ENCODE measurements at places on chromosomes 12 and 14. TPM values are rescaled to one million over a fixed set of nuclear protein-coding genes. Genes with fewer than 3 reads are reported as not detected.

DNA sequence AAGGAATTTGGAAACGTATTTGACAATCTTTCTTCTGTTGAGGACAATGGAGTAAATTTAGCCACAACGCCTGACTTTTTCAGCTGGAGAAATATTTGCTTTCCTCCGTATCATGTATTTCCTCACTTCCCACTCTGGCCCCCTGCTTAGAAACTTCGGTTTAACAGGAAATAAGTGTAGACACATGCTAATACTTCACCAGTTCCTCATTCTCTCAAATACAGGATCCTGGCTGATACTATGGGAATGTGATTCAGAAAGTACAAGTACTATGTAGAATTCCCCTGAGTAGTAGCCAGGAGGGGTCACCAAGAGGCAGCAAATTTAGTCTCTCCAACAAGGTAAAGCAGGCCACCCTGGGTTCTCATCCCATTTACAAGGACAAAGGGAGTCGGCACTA is 58.0 kb downstream of the FAR2 start:
- no peak for DNase-seq

- DNase-seq, result no peak
These were observed 2.3 kb downstream of the LTBP2 start for GRCh38 chr14:74609721-74610120.

DNA sequence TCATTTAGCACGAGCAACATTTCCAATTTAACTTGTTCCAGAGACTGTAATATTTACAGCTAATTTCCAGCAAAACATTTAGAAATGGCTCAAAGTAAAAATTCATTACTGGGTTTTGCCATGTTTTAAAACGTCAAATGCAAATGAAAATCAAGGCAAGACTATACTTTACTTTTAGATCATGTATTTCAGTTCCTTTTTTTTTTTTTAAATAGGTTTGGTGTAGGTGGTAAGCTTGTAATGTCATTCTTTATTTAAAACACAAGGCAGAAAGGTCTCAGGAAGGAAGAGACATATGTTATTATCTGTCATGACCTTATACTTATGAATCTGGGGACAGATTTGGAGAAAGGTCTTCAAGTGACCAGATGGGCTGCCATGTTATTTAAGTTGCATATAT is 54.1 kb downstream of the GRIP1 start:
- DNase-seq, result no peak

- DNase-seq, result no peak
These were observed 24.2 kb downstream of the GDF11 start for GRCh38 chr12:55767156-55767555.

DNA sequence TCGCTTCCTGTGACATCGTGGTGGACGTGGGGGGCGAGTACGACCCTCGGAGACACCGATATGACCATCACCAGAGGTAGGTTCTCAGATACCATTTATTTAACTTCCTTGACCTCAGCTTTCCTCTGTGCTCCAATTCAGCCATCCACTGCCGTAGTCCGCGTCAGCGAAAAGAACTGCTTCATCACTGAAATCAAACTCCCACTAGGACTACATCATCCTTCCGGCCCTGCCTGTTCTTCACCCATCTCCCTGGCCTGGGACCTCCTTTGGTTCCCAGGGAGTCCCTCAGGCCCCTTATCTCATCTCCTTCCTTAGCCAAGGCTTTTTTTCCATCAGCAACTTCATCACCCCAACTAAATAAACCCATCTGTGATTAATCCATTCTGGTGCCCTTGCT is 692 bp downstream of the MYG1 start:
- DNase-seq, result no peak

GRCh38 chr12:6183689-6184428 is 16.3 kb upstream of the CD9 start:
- DNase-seq, result no peak

DNA sequence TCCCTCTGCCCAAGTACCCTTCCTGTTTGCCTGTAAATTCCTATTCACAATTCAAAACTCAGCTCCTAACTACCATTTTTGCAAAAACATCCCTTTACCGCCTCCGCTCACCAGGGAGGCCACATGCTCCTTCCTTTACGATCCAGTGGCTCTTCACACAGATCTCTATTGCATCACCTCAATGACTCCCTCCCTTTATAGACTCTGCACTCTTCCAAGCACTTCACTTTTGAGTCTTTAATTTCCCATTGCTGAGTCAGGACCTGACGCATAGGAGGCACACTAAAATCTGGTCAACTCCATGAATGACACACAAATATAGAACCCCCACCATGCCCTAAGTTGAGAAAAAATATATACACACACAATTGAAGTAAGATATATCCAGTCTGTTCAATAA is 45.9 kb downstream of the PPP1R13B start:
- DNase-seq, result no peak

DNA sequence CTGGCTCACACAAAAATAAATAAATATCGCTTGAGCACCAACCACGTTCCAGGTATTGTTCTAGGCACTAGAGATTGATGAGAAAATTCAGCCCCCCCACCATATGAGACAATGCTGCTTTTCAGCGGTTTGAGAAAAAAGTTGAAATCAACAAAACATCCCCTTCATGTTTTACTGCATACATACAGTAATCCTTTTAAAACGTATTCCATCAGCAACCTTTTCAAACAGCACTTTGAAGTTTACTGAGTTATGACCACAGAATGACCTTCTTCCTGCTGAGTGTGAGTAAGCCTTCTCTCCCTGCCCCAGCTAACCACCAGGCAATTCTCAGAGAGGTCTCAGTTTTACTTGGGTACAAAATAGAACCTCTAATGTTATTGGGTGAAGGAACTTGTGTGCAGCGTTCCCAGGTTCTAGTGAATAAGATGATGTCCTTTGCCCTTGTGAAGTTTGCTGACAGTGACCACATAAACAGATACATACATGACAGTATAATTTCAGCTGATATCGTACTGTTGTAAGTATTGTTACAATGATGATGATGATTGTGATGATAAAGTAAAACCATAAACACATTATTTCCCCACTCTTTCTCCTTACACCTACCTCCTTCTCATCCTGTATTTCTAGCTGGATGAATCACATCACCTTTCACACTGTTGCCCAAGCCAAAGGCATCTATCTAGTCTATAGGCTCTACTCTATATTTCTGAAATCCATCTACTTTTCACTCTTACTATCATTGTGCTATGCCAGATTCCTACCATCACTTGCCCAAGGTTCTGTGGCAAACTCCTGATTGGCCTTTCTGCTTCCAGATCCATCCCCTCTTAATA is 124.4 kb upstream of the KRR1 start:
- DNase-seq, result no peak

DNA sequence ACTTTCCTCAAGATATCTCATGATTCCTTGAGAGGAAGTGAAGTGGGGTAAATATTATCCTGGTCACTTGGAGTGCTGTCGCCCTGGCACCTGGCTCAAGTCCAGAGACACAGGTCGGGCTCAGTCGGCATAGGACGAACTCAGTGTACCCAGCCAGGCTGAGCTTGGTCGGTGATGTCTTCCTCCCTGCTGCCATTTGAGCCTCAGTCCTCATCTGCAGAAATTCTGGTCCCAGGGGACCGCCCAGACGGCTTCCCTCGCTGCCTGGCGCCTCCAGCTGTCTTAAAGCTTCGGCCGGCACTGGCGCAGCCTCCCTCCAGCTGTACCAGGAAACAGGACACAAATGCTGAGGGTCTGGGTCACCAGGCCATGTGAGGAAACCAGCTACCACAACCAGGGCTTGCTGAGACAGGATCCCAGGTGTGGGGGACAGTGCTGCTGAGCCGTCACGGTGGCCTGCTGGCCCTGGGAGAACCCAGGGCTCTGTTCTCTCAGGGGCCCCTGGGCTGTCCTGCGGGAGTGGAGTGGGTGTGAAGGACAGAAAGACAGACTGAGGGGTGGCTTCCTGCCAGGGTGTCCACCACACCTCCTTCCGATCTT is 5.0 kb upstream of the KLC1 start:
- no peak for DNase-seq

DNA sequence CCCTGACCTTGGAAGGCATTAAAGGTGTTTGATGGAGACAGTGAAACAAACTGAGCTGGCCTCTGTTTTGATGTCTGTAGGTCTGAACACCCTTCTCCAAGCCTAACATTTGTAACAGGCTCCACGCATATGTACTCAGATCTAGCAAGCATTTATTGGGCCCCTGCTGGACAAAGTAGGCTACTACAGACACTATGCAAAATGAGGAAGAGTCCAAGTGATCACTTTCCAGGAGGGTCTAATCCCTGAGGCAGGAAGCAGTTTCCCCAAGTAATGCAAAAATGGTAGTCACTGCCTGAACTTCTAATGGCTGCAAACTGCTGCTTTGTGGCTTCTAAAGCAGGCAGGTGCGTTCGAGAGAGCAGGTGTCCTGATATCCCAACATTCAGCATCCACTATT is 405.8 kb downstream of the MED13L start:
- DNase-seq, result no peak

DNA sequence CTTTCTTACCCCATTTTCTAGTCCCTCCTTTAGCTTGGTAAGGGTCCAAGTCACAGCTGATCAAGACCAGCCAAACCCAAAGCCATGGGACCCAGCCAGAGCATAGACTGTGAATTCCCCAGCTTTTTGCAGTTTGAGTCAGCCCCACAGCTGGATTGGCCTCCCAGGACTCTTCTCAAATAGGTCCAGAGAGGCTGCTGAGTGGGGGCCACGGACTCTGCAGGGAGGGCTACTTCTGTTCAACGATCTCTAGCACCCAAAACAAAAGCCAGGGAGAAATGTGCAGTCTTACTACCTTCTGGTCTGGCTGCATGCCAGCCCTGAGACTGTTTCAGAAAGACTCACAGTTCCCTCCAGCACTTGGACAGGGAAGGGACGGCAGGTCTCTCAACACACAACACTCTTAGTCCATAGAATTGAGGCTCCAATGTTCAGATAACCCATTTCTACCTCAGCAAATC is 1.6 kb downstream of the VDR start:
- DNase-seq, result no peak

DNA sequence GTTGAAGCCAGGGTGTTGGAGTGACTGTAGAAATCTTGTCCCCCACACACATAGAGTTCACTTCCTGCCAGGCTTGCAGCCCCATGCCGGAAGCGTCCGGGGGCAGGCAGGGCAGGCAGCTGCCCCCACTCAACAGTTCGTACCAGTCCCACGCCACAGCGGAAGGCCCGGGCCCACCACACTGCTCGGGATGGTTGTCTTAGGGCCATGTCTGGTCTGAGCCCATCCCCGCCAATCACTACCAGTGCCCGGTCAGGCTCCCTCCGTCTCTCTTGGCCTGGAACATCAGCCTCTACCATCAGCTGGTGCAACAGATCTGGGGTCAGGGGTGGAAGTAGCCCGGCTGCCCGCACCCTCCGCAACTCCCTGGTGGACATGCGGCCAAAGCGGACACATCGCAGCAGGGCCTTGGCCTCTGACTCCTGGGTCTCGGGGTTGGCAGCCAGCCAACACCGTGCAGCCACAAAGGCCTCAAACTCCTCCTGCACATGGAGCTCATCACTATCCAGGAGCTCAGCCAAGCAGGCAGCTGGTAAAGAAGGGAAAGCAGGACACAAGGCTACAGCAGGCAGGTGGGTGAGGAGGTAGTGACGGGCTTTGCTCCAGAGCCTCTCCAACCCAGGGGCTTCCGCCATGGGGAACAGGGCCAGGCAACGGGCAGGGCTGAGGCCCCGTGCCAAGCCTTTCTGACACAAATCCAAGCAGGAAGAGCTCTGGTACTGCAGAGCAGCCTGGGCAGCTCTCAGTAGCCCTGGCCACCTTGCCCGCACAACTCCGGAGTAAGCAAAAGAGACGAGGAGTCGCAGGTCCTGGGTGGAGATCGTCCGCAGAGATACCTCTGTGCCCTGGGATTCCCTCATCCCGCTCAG is 5.9 kb downstream of the KLHL33 start:
- peak; percentile 67 for DNase-seq

DNA sequence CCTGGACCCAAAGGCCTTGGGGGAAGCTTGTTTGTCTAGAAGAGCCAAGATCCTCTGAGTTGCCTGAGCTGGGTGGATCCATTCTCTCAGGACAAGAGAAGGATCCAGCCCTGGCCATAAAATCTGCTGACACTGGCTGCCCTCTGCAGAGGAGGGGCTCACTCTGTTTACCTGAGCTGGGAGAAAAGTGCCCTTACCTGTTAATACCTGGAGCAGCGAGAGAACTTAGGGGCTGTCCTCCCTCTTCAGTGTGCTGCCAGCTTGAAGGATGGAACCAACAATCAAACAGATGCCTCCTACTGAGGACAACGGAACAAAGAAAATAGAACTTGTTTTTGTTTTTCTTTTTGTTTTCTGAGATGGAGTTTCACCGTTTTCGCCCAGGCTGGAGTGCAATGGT is 7.3 kb upstream of the KRT7 start:
- DNase-seq, result no peak

GRCh38 chr12:85237327-85237726 is 42.7 kb upstream of the ALX1 start:
- no peak for DNase-seq

GRCh38 chr12:124919521-124920352 is 5.3 kb upstream of the UBC start:
- no peak for DNase-seq

DNA sequence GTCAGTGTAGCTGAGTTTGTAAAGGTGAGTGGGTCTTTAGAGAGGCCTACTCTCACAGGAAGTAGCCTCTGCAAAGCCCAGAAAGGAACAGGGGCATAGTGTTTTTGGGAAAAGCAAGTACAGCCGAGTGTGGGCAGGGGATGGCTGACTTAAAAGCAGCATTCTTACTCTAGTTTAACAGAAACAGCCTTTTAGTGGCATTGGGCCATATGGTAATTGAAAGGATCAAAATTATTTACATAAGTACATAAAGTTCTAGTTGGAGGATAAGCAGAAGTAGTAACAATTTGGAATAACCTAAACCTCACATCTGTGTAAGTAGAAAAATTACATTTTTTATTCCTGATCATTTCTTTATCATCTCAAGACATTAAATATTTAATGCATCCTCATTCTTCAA is 49.1 kb downstream of the RASSF8 start:
- no peak for DNase-seq

DNA sequence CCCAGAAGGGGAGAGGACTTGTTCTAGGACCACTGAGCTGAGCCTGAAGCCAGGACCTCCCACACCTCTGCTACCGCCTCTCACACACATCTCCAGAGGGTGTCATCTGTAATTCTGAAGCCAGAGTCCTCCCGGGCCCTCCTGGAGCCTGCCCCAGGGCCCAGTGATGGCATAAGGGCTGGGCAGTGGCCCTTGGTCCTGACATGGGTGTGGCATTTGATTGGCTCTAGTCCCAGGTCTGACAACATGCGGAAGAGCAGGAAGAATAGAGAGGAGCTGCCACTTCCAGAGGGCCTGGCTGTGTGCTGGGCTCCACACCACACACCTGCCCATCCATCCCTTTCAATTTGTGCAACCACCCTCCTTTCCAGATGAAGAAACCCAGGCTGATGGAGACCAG is 144.3 kb upstream of the GSC start:
- no peak for DNase-seq

DNA sequence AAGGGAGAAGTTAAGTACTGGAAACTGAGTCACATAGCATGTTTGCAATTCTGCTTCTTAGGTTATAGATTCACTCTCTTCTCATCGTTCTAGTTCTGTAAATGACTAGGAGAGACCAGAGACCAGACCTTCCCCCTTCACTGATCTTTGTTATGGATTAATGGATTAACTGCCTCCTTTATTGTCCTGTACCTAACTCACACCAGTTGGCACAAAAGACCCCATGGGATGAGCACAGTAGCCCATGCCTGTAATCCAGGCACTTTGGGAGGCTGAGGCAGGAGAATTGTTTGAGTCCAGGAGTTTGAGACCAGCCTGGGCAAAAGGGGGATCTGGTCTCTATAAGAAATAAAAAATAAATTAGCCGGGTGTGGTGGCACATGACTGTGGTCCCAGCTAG is 20.8 kb downstream of the BCAT1 start:
- no peak for DNase-seq

The IL31 gene
- not detected for total RNA-seq

The APOF gene
- total RNA-seq, result not detected

The KRT8 gene
- 0.20 TPM for total RNA-seq

The NAA25 gene
- 28.5 TPM for total RNA-seq

The KRT4 gene
- total RNA-seq, result not detected

Measured in activated naive CD8-positive, alpha-beta T cell treated with anti-CD3 and anti-CD28 coated beads, Interleukin-2, amount 10 ng/mL, durations not matched to agents 7 days and 5 days (primary cell).